ENCODE measurements at places on chromosomes 3 and 15.

GRCh38 chr3:39398700-39399099, 7.8 kb upstream of the RPSA start:
- no peak for DNase-seq

GRCh38 chr3:66276705-66277274, 56.0 kb downstream of the SLC25A26 start:
- peak; percentile 35 for DNase-seq

GRCh38 chr15:80323285-80323684, 71.3 kb upstream of the CTXND1 start:
- DNase-seq: no peak

GRCh38 chr3:119703820-119704531, 1.2 kb downstream of the CFAP91 start:
- no peak for DNase-seq

DNA sequence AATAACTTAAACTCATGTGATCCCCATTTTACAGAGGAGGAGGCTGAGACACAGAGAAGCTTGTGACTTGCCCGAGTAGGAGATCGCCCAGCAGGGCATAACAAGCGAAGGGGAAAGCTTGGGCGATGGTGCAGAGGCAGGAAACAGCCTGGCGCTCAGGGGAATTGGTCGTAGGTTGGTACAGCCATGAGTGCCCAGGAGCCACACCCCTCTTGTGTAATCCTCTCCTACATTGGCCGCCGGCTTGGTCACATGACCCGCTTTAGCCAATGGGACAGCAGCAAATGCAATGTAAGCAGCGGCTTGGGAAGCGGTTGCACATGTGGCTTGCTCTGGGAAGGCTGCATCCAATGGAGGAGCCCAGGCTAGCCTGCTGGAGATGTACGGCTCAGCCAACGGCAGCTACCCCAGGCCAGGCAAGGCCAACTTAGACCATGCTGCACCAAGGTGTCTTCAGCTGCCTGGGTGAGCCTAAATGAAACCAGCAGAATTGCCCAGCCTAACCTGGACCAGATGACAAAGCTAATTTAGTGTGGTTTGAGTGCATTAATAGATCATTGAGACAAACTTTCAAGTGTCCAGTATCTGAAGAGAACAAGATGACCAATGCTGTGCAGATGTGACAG, 50.3 kb upstream of the SLC6A6 start:
- DNase-seq: peak; percentile 3

DNA sequence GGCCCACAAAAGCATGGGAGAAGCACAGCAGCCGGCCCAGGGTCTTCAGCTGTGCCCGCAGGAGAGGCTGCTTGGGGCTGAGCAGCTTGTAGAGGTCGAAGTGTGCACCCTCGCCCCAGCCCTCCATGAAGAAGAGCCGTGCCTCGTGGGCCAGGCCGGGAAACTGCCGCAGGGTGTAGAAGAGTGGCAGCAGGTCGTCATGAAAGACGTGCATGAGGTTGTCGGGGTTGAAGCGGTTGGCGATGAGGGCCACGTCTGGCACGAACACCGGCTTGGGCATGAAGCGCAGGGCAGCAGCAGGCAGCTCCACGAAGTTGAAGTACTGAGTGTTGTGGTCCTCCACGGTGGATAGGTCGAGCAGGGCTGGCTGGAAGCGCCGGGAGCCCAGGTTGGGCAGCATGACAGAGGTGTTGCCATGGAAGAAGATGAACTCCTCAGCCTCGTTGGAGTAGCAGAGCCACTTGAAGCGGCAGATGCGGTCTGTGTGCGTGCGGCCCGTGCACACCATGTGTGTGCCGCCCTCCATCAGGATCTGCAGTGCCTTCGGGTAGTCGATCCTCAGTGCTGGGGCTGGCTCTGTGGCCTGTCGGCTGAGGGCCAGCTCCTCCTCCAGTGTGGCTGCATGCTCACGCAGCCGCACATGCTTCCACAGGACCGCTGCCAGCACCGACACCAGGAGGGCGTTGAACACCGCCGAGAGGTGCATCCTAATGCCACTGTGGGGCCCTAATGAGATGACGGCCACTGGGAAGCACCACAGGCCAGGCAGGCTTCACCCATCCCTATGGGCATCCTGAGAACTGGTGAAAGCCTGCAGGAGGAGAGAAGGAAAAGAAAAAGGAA, 24.9 kb downstream of the POMGNT2 start:
- no peak for DNase-seq

- no peak for DNase-seq
Measured at GRCh38 chr15:101089579-101090427, 162.0 kb downstream of the CHSY1 start.

DNA sequence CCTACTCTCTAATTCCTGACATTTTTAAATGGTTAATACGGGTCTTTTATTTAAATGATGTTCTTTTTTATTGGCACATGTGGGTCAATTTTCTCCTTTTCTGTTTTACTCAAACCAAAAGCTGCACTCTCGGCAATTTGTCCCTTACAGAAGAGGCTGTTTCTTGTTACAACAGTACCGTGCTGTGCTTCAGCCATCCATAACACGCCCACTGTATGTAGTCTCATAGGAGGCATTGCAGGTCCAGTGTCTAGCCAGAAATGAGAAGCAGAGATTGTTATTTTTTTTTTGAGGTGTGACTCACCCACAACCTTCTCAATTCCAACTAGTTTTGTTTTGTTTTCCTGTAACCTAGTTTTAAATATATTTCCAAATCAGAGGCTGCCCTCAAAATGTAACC, 164.6 kb downstream of the GMNC start:
- DNase-seq: no peak

DNA sequence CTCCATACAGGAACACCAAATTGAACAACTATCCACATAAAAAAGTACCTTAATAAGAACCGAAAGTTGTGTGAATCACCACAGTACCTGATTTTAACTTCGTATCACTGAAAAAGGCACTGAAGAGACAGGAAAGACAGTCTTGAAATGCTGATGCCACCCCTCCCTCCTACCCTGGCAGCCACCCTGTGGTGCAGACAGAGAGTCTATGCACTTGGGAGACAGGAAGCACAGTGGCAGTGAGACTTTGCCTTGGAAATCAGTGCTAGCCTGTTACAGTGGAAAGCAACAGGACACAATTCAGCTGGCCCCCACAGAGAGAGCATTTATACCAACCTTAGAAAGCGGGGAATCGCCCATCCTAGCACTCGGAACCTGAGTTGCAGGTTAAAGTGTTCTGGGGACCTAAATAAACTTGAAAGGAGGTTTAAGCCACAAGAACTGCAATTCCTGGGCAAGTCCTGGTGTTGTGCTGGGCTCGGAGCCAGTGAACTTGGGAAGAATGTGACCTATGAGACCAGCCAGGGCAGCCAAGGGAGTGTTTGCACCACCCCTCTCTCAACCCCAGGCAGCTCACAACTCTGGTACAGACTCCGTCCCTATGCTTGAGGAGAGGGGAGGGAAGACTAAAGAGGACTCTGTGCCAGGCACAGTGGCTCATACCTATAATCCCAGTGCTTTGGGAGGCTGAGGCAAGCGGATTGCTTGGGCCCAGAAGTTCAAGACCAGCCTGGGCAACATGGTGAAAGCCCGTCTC, 240.1 kb downstream of the ISL2 start:
- DNase-seq: no peak
